Stimulated activated CD8-positive, alpha-beta memory T cell treated with anti-CD3 and anti-CD28 coated beads, Interleukin-15, amount 100 ng/mL, for 24 hours (primary cell): ENCODE measurements at places on chromosomes 5 and 9.

DNA sequence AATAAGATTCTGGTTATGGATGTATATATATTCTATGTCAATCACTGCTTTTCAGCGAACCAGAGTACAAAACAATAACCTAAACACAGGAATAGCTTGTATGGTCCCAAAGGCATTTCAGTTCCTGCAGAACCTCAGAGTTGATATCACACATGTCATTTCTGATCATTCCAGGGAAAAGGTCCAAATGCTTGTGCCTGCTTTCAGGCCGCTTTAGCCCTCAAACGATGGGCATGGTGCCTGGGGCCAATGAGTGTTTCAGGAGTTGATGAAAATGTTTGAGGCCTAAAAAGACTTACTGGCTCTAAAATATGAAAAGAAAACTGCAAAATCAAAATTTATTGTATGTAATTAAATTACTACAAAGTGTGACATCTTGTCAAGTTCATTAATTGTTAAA, 22.8 kb downstream of the ANGPTL2 start:
- no peak for DNase-seq

DNA sequence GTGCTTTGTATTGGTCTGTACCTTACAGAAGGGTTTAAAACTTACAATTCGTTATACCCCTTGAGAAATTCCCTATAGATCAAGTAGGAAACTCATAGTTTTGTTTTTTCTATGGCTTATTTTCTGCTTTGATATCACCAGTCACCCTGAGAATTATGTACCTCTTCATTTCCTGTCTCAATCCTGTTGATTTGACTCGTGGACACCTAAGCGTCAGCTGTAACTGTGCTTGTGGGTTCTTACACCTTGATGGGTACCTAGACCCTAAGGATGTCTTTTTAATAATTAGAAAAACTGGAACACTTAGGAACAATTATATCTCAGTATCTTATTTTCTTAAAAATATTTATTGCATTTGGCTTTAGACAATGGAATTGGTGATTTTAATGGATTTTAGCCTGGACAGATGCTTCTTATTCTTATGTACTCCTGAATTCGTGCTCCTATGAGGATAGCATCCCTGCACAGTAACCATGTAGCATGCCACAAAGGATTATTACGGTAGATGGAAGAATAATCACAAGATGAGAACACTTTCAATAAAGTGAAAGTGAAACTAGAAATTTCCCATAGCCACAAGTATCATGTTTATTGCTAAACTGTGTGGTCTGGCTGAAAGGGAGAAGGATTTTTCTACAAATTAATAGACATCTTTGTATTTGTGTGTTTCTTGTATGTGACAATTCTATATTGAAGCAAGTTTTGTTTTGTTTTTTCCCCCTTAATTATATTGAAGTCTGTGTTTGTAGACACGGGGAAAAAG, 1920.3 kb upstream of the WWC1 start:
- no peak for DNase-seq

DNA sequence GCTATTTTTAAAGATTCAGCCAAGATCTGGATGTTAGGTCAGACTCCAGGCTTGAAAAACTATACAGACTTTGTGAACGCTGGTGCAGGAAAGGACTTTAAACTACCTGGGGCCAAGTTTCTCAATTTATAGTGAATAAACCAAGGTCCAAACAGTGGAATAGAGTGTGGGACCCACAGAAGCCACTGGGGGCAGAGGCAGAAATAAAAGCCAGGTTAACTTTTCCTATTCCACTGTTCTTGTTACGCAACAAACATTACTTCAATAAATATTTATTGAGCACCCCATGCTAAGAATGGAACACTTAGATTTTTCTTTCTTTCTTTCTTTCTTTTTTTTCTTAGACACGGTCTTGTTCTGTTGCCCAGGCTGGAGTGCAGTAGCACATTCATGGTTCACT, 11.0 kb upstream of the HAVCR1 start:
- DNase-seq, result no peak

- DNase-seq, result no peak
Measured at GRCh38 chr5:151098768-151099121, 17.9 kb upstream of the TNIP1 start.

DNA sequence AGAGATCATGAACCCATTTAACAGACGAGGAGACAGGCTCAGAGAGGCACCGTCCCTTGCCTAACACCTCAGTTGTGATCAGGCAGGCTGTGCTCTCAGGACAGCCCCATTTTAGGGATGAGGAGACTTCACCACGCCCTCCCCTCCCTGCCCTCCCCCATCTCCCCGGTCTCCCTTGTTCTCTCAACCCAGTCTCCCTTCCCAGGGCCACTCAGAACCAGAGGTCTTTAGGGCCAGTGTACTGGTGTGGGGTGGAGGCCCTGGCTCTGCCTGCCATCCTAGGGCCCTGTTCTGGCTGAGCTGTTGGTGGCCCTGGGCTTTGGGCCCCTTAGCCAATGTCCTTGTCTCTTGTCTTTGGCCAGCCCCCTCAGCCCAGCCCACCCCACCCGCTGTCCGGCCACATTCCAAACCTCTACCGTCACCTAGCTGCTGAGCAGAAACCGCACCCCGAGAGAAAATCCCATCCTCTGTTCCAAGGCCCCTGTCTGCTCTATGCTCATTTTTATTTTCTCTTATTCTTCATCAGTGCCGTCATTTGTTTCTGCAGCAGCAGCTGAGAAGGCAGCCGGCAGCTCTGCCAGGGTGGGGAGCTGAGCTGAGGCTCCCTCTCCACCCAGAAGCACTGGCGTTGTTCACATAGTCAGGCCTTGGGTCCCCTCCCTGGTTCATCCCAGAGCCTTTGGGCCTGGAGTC, 33.9 kb downstream of the OLFML2A start:
- no peak for DNase-seq

- no peak for DNase-seq
Measured at GRCh38 chr5:127907907-127908306, 175.7 kb upstream of the SLC12A2 start.

- no peak for DNase-seq
Measured at GRCh38 chr9:130289711-130290241, 24.2 kb downstream of the HMCN2 start.

DNA sequence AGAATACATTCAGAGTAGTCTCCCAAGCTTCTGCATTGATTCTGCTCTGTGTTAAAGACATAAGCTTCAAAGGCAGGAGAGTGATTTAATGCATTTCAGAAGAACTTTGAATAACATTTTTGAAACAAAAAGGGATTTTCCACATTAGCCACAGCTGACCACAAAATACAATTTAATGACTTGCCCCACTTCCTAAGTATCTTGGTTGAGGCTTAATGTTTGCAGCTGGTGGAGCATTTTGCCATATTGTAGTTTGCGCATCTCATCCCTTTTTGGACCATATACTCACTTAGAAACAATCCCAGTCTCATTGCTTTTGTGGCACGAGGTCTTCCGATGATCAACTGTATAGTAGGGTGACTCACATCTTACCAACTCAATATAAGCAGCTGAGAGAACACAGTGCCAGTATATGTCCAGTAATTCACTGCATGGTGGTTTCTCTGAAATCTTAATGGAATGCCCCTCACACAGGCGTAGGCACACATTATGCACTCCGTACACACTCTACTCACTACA, 455.8 kb upstream of the PTGER4 start:
- DNase-seq, result no peak

DNA sequence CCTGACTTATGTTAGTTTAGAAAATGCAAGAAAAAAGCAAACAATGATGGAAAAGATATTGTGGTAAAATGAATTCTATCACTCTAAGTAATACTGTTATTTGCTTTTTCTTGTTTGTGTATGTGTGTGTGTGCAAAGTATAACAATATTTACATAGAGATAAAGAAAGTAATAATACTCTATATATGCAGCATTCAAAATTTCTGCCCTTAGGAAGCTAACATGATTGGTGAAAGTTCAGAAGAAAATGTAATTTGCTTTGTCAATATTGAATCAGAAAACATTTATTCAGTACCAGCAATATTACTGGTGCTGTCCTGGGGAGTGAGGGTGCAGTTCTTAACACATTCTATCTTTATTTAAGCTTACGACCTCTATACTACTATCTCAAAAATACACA, 12.9 kb upstream of the PRDM9 start:
- DNase-seq, result no peak

DNA sequence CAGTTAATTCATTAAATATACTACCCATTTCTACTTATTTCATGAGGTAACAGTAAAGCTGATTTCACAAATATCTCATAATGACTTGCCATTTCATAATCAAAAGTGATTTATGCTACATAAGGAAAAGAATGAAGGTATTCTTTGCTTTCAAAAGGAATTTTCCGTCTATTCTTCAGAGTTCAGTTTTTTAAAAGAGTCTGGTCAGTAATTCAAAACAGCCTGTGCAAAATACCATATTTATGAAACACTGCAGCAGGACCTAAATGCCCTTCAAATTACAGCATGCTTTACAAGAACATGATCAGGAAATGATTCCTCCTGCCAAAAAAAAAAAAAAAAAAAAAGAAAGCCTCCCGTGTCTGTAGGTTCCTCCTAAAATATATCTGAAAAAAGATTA, 154.7 kb downstream of the KIAA0825 start:
- no peak for DNase-seq

- peak; percentile 100 for DNase-seq
Measured at GRCh38 chr9:128947527-128948301, at the start of the genes DOLK and NUP188. Gene DOLK, minus strand, starts transcription at chr9:128947603. Its CDS starts 300 bp downstream, at chr9:128947303. Gene NUP188, plus strand, starts transcription at chr9:128947699. Its CDS starts 21 bp downstream, at chr9:128947720.

- no peak for DNase-seq
Measured at GRCh38 chr5:131488463-131488862, 146.6 kb downstream of the RAPGEF6 start.

- DNase-seq, result no peak
Measured at GRCh38 chr9:19148187-19148586, 20.9 kb upstream of the PLIN2 start.

DNA sequence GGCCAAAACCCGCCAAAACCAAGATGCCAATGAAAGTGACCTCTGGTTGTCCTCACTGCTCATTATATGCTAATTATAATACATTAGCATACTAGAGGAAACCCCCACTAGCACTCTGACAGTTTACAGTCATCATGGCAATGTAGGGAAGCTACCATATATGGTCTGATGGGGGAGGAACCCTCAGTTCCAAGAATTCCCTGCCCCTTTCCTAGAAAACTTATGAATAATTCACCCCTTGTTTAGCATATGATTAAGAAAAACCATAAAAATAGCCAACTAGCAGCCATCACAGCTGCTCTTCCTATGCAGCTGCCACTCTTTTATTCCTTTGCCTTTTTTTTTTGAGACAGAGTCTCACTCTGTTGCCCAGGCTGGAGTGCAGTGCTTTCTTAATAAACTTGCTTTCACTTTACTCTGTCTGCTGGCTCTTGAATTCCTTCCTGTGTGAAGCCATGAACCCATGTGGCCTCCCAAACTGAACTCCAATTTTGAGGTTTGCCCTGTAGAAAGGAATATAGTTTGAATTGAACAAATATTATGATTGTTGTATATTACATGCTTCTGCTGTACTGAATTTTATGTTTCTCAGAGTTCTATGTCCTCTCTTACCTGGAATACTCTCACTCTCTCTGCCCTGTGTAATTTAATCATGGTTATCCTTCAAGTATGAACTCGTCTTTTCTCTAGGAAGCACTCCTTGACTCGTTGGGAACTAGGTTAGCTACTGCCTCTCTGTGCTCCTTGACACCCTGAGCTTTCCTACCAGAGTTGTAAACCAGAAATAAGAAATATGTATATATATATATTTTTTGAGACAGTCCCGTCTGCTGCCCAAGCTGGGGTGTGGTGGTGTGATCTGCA, 59.8 kb downstream of the KIAA1958 start:
- no peak for DNase-seq
